Hair follicle dermal papilla cell (primary cell): ENCODE measurements at places on chromosomes 5 and 9. TPM values are rescaled to one million over a fixed set of nuclear protein-coding genes. Genes with fewer than 3 reads are reported as not detected.

The ADAM19 gene
- 28.7 and 32.3 TPM in 2 replicates for total RNA-seq

The SCGB3A2 gene
- not detected in 2 replicates for total RNA-seq

The BAAT gene
- 0.12 TPM in 1 of 2 replicates, not detected in the other for total RNA-seq

The GOLGA2 gene
- 159 and 173 TPM in 2 replicates for total RNA-seq

The SH3TC2 gene
- total RNA-seq: 1.5 and 1.7 TPM in 2 replicates

The DNAI1 gene
- total RNA-seq: not detected in 2 replicates

The PCDHGA10 gene
- 16.7 and 19.1 TPM in 2 replicates for total RNA-seq

The GABRA1 gene
- not detected in 2 replicates for total RNA-seq

The PCDHA6 gene
- total RNA-seq: 1.1 and 2.1 TPM in 2 replicates

The OMD gene
- 8.0 and 16.2 TPM in 2 replicates for total RNA-seq

The ZBTB26 gene
- 6.0 and 6.7 TPM in 2 replicates for total RNA-seq

The SOHLH1 gene
- total RNA-seq: not detected in 2 replicates

The PCDHGC5 gene
- total RNA-seq: 4.5 and 4.7 TPM in 2 replicates
